ENCODE measurements at places on chromosomes 1 and 21.

DNA sequence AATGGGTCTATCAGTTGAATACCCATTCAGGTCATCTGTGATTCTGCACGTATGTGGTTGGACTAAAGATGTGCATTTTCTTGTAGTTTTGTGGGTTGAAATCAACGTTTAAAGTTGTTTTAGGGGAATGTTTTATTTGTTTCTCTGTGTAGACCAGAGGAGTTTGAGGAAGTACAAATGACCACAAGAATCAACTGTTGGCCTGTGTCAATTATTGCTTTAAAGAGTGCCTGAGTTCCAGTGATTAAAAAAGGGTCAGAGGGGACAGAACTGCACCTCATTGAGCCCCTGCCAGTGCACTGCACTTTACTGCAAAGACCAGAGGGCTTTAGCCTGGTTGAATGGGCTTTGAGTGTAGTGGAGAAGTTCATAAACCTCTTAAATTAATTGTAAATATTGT lies 190.3 kb downstream of the VPS13D start:
- no peak for DNase-seq

GRCh38 chr1:75643460-75643859 lies 32.5 kb upstream of the SLC44A5 start:
- no peak for DNase-seq

DNA sequence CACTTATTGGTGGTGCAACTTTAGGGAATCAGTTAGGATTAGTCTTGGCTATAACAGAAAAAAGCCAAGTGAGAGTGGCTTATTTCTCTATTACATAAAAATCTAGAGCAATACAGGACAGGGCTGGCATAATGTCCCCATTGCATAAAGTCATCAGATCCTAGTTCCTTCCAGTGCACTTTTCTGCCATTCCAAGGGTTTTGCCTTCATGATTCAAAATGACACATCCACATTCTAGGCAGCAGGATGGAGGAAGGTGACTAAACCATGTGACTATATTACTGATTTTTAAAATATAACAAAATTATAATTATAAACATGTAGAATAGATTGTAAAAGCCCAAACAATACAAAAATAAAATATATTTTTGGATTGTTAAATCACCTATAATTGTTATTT lies 18.8 kb downstream of the JUN start:
- no peak for DNase-seq

GRCh38 chr1:6512245-6512907 lies 20.9 kb upstream of the PLEKHG5 start:
- no peak for DNase-seq

DNA sequence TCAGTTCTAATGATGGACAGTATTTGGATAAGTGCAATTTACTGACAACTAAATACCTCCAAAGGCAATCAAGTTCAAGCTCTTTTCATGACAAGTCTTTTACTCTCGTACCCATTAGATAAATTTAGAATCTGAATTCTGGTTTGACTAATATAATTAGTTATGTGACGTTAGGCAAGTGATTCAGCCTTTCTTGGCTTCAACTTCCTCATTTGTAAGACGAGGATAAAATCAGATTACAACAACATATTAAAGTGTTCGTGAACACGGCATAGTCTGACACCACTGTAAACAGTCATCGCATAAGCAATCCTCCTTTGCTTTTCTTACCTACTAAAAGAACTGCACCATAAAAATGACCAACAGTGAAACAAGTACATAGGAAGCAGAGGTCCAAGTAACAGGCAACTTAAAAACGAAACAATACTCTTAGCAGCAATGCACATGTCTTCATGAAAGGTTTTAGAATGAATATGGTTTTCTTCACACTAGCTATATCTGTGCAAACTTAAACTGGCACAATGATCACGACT lies 25.7 kb downstream of the COA6 start:
- DNase-seq = no peak

DNA sequence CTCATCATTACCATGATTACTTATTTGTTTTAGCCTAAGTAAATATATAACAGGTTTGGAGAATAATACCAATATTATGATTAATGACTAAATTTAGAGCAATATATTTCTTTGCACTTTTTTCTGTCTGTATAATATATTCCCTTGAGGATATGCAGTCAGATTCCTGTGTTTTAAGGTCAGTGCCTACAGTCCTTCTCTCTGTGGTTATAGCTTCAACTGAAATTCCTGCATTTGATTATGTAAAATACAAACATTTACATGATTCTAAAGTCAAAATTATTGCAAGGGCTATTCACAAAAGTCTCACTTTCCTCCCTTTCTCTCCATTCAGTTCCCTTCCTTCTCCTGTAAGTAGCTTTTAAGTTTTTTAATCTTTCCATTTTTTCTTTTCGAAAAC lies 142.9 kb upstream of the COL6A1 start:
- no peak for DNase-seq

DNA sequence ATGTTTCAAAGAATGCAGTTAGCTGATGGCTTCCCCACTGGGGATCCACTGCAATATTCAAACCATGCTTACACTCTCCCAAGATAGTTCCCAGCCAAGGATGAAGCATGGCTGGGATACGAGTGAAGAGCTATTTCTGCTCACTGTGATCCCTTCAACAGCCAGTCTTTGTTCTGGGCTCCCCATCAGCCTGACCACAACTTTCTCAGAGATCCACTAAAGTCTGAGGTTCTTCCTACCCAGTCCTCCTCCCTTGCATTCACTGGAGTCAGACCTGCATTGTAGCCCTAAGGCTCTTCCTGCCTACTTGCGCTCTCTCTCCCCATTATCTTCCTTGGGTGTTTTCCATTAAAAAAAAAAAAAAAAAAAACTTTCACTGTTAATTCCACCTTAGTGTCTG lies 101.4 kb downstream of the TTLL7 start:
- DNase-seq = no peak

- no peak for DNase-seq
Observed at GRCh38 chr1:151156515-151156819, at the start of gene TNFAIP8L2. Gene TNFAIP8L2, plus strand, starts transcription at chr1:151156649. Its CDS starts 2,049 bp downstream, at chr1:151158698.

- DNase-seq = no peak
Observed at GRCh38 chr21:45378258-45378966, 26.6 kb upstream of the COL18A1 start.

GRCh38 chr1:145886390-145886789 lies 724 bp upstream of the ANKRD35 start:
- no peak for DNase-seq

DNA sequence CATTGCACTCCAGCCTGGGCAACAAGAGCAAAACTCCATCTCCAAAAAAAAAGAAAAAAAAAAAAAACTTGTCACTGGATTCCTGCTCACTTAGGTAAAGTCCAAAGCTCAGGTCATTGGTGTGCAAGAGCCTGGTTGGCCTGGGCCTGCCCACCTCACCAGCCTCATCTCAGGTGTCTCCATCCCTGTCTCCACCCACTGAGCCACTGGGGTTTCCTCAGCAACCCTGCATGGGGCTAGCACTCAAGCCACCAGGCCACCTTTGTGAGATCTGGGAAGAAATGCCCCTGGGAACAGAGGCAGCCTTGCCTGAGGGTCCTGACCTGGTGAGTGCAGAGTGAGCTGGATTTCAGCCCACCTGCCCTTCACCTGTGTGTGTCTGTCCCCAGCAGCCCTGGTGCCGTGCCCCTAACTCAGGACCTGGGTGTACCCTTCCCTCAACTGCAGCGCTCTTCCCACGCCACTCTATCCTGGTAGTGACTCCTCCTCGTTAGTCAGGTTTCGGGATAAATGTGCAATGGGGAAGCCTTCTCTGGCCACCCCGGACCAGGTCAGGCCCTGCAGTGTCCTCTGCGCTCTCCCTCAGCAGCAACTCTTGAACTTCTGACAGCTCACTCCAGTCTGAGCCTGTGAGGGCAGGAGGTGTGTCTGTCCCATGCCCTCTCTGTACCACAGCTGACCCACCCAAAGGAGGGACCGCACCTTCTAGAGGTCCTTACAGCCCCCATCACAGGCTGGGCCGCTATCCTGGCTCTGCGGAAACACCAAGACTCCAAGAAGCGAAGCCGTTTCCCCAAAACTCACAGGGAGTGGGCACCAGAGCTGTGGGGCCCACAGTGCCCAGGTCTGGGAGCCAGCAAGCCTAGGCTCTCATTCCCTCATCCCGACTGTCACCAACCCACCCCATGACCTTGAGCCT lies 3.3 kb downstream of the PDZK1IP1 start:
- DNase-seq = no peak

- DNase-seq = no peak
Observed at GRCh38 chr1:232627645-232628334, 2.1 kb downstream of the SIPA1L2 start.

DNA sequence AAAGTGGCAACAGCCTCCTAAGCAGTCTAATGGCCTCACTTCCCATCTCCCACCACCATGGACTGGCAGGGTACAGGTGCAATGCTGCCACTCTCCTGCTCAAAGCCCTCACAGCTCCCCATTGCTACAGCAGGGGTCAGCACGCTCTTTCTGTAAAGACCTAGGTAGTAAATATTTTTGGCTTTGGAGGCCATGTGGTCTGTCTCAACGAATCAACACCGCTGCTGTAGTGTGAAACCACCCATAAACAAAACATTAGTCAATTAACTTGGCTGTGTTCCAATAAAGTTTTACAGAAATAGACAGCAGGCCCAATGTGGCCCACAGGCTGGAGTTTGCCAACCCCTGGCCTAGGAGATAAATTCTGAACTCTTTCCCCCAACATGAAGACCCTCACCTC lies 44.6 kb upstream of the TMEM125 start:
- no peak for DNase-seq

DNA sequence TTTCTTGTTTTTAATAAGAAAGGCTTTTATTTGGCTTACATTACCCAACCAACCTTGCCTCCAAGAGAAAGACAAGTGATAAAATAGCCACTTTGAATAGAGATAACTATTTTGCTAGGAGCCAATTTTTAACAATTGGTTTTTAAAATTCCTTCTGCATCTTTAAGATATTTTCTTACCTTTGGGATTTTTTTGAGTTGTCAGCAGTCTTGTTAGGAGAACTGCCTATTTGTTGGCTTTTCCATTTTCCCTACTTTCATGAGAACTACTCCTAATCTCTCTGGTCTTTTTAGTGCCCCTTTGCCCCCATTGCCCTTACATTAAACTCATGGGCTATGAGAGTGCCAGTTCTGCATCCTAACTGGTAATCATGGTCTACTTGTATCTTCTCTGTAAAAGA lies 38.1 kb upstream of the EPS15 start:
- DNase-seq = no peak

DNA sequence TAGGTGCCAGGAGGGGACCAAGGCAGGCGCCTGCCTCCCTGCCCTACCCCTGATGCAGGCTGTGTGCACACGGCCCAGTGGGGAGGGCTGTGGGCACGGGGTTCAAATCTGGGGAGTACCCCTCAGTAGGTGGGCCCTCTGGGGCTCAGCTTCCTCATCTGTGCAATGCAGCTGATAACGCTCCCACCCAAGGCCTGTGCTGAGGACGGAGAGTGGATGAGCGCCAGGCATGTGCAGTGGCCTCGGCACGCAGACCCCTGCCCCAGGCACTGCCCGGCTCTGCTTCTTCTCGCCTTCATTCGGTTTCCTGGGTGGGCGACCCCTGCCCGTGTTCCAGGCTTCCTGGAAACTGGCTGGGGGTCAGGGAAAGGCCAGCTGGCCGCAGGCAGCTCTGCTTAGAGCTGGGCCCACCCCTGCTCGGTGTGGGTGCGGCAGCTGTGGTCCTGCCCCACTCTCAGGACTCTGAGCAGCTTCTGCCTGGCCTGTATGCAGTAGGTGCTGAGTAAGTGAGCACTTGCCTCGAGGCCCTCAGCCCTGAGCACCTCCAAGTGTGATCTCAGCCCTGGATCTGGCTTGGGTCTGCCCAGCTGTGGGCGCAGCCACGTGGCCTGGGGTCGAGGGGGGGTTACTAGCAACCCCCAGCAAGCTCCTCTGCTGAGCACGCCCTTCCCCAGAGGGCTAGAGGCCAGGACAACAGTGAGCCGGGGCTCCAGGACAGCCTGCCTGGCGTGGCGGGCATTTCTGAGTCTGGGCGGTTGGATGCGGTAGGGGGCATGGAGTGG lies 11.9 kb upstream of the TNFRSF14 start:
- no peak for DNase-seq

GRCh38 chr1:59752556-59753414 lies 62.0 kb upstream of the HOOK1 start:
- DNase-seq = no peak

- DNase-seq = no peak
Observed at GRCh38 chr21:37164742-37165141, 91.7 kb downstream of the TTC3 start.

DNA sequence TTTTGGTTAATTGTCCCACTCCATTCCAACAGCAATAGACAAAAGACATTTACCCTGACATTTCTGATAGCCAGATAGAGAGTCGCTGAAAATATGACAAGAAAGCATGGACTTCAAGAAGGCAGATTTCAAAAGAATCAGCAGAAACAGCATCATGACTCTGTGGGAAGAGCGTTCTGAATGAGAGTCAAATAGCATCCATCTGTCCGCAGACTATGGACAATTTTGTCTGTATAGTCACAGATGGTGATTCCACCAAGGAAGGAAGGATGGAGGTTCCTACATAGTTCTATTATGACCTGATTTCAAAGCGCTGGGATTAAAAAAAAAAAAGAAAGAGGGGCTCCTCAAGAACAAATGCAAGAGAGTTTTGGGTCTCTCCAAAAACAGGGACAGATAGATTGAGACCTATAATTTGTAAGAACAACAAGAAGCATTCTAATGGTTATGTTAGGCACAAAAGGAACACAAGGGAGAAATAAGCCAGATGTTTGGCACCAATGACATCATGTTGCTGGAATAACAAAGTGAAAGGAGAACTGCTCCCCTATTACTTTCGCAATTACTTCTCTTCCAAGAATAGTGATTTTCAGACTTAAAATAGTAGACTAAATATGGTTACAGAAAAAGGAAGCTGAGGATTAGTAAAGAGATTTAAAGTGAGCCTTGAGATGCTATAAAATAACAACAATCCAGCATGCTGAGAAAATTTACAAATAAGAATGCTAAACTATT lies 28.5 kb downstream of the NIBAN1 start:
- no peak for DNase-seq

GRCh38 chr1:153568367-153569099 lies 2.9 kb upstream of the S100A2 start:
- DNase-seq = peak; percentile 84

DNA sequence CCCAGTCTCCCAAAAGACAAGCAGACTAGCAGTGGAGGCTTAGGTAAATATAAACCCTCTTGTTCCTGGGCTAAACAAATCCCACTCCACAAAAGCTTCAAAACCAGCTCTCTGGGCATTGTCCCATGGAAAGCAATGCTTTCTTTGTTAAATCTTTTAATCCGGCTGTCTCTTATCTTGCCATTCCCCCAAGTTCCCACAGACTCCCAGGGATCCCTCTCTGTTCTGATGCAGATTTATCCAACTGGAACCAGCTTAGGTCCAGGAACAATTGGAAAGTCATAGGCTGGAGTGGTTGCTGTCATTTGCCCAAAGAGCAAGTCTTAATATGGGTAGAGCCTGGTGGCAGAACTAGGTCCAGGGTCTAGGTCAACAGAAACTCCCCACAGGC lies 110.1 kb upstream of the ATP1A1 start:
- DNase-seq = no peak

Data from caudate nucleus (tissue), 63 donors.